NCI-H526 (cell line): ENCODE measurements at places on chromosomes 3 and 15.

DNA sequence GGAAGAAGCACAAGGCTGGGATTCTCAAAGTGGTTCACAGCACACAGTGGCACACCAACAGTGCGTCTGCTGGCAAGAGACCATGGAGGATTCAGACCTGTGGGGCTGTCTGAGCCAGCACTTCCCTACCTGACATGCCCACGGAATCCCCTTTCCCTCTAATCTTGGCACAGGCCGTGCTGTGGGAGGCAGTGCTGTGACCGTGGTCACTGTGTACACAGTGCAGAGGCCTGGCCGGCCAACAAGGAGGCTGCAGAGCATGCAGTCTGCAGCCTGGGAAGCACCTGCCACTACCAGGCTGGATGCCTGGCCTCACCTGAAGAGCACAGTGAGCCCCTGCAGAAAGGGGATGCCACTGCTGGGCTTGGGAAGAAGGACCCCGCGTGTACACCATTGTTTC is 301.0 kb upstream of the LYSMD4 start:
- no peak for DNase-seq

GRCh38 chr3:102444101-102444500 is 9.3 kb downstream of the ZPLD1 start:
- DNase-seq: no peak

DNA sequence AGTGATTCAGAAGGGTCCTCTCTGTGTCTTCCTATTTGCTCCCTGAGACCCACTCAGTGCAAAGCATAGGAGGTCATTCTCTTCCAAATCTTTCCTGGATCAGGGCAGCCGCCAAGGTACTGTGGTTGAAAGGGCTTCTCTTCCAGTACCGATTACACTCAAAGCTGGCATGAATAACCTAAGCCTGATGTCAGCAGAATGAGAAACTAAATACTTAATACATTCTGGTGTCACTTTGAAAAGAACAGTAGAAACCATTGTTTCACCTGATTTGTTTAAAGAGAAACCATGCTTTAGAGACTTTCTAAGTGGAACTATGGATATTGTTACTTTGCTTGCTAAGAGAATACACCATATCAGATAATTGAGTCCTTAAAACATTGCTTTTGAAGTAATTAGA is 50.2 kb downstream of the PDHB start:
- peak; percentile 35 for DNase-seq

DNA sequence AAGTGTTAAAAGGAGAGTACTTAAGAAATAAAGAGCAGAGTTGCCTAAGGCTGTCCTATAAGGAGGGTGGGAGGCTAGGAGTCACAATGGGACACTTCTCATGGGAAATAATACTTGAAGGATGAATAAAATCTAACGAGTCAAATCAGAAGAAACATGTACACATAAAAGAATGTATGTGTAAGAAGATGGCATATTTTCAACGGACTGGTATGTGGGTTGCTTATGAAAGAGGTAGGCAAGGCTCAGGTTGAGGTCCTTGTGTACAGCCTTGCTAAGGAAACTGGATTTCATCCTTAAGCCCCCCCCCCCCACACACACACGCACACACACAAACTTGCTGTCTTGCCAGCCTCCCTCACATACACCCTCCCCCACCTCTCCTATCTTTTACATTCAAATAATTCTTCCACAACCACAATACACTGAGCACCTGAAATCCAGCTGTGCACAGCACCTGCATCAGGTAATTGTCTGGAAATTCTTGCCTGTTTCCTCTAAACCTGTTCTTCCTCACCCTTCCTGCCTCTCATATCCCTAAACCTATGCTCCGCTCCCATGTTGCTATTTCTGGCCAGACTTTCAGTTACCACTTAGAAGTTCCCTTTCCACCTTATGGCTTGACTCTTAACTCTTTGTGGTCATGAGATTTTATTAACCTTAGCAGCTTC is 79.2 kb downstream of the FMN1 start:
- DNase-seq: no peak

DNA sequence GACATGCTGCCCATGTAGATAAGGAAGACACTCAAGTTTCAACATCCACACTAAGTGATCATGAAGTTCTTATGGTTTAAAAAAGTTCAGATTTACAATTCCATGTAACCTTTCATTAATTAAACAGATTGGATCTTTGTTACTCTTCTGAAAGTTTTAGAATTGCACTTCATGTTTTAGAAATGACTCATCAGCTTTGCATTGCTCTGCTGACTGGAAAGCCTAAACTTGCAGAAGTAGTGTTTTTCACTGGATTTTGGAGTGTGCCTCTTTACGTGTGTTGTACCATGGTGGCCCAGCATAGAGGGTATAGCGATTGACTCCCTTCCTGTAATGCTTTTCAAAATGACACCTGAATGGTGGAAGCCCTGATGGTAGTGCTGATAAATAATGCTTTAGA is 157.9 kb downstream of the BBX start:
- DNase-seq: no peak

DNA sequence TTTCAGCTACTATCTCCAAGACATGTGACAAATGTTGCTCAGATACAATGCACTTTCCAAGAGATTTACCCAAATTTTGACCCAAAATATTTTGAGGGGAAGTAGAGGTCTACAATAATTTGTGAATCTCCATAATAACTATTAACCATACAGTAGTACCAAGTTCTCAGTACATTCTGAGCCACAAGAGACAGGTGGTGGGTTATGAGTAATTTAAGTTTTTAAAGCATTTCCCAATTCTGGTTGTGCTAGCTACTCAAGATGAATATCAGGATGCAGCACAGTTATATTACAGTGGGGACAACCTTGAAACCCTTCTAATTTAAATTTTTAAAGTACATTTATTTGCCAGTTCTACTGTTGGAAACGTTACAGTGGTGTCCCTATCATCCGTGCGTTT is 92.2 kb upstream of the MITF start:
- no peak for DNase-seq

DNA sequence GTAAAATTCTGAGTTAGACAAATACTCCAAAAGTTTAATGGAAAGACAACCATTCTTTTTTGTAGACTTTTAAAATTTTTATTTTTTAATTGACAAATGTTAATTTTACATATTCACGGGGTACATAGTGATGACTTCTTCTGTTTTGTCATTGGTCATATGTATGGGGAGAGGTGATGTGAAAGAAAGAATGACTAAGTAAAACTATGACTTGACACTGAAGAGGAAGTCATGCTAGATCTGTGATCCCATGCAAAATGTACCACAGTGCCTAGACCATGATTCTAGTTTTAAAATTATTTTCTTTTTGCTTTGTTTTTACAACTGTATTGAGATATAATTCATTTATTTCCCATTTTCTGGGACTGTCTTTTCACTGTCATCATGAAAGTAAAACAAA is 281.6 kb downstream of the MBNL1 start:
- no peak for DNase-seq

GRCh38 chr3:51338632-51339031 is 46.5 kb upstream of the MANF start:
- DNase-seq: no peak
